ENCODE measurements at places on chromosomes 4 and X.

DNA sequence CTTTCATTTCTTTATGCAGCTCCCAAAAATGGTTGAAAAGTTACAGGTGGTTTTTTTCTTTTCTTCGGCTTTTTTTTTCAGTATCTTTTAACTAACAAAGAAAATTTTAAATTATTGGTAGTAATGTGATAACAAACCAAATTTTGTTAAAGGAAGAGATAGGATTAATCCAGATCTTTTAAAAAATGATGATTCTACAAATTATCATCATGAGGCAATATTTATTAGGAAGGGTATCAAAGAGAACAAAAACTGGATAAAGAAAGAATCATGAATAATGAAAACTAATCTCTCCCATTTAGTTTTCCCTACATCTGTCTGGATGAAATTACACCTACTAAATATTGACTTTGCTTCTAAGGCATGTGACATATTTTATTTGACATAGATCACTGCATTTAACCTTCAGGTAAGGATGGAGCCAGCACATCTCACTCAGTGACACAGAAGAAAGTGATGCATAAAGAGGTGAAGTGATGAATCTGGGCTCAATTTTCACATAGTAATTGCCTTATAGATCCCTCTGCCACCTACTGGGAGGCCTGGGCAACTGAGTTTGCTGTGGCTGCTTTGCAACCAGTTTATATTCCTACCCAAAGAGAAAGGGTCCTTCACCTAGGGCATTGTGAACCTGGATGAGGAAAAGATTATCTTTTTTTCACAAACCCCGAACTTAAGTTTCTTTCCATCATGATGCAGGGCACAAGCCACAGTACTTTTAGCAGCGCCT lies 155.6 kb downstream of the HNRNPD start:
- no peak for DNase-seq

GRCh38 chr4:124018383-124019317 lies 622.1 kb downstream of the SPRY1 start:
- DNase-seq: no peak

DNA sequence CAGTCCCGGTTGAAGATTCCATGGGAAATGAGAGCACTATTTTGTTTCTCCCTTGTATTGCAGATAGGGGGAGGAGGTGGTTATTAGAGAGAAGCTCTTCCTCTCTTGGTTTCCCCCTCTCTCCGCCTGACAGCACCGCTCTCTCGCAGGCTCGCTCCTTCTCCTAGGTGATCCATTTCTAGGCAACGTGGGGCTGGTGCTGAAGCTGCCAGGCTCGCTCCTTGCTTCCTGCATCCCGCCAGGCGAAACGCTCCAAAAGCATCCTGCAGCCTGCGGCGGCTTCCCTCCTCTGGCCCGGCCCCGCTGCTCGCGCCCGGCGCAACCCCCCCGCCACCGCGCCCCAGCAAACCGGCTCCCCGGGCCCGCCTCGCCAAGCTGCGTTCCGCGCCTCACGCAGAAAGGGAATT lies at the start of gene GRID2:
Gene GRID2, plus strand, starts transcription at position 346 of the 407 bp plus-strand sequence.
- DNase-seq: no peak

DNA sequence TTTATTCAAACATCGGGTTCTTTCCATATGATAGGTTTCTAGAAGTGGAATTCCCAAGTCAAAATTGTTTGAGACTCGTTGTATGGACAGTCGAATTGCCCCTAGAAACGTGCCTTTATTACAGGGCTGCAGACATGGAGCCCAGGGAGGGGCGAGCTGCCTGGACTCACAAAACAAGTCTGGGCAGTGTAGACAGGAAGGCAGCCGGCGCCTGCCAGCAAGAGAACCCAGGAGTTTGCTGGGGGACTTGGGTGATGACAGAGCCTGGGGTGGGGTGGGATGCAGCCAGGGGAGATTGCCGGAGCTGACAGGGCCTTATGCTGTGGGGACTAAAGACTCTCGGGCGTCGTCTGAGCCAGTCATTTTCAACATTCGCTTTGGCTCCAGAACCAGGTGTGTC lies 107.4 kb upstream of the MSX1 start:
- DNase-seq: no peak

DNA sequence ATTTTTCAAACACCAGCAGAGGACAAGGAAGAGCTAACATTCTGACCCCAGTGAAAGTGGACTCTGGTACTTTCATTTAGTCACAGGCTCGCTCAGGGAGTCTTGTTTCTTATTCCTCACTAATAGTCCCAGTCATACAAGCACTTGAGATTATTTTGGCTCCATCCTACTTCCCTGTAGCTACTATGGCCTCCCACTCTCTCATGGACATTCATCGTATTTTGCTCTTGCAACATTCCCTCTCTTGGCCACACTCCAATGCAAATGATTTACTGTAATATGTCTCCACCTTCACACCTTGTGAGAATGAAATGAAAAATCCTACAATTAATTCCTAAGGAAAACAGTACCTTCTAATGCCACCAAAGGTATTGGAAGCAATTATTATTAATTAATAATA lies 21.3 kb downstream of the PLRG1 start:
- no peak for DNase-seq

GRCh38 chr4:2079926-2080325 lies 20.8 kb downstream of the NAT8L start:
- DNase-seq: no peak

DNA sequence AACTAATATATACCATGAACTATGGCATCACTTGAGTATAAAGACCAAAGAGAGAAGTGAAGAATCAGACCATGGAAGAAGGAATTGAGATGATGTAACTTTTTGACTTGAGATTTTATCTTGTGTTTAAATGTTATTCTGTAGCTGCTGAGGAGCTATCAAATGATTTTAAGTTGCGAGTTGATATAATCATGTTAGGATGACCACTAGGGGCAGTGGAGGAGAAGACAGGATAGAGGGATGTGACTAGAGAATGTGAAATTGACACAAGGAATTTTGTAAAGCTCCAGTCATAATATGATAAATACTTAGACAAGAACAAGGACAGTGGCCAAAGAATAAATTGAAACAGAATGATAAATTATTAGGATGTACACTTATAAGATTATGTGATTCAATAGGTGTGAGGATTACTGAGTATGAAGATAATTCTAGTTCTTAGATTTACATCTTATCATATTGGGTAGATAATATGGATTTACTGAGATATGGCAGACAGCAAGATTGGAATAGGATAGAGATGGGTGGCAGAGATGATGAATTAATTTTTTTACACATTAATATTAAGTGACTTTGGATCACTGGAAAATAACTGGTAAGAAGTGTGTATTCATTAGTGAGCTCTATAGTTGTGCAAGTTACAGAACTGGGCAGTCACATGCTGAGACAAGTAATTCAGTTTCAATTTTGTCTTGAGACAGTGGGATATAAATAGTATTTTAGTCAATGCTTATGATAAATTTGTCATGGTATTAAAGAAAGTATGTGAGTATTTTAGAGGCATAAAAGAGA lies 816.0 kb upstream of the PCDH10 start:
- DNase-seq: no peak

GRCh38 chr4:107862658-107863057 lies 37.9 kb downstream of the SGMS2 start:
- DNase-seq: peak; percentile 96

DNA sequence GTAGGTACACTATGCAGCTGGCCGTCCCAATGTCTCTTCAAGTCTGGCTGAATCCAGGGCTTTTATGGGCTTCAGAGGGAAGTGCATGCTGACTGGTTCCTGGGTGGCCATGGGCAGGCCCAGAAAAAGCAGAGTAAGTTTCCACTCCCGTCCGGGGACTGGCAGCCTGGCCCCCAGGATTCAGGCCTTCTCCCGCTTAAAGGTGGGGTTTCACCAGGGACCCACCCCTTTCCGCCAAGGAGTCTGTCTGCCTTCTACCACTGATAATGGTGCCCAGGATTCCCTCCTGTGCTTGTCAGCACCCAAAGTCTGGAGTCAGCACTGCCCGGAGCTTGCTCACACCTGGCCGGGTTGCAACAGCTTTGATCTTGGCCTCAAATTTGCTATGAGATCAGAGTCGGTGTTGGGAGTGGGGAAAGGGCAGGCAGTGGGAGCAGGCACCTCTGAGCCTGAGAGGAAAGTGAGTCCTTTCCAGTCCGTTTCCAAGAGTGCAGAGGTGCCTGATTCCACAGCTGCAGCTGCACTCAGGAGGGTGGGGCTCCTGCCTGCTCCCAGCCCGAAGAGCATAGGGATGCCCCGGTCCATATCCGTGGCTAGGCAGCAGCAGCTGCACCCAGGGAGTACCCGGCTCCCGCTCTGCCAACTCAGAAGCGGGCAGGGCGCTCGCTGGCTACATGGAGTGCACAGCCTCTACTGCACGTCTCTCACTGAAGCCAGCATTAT lies 1344.3 kb upstream of the ADGRL3 start:
- DNase-seq: no peak

Data from epithelial cell of proximal tubule (primary cell).